ENCODE measurements at places on chromosomes 2 and 18. TPM values are rescaled to one million over a fixed set of nuclear protein-coding genes. Genes with fewer than 3 reads are reported as not detected.

DNA sequence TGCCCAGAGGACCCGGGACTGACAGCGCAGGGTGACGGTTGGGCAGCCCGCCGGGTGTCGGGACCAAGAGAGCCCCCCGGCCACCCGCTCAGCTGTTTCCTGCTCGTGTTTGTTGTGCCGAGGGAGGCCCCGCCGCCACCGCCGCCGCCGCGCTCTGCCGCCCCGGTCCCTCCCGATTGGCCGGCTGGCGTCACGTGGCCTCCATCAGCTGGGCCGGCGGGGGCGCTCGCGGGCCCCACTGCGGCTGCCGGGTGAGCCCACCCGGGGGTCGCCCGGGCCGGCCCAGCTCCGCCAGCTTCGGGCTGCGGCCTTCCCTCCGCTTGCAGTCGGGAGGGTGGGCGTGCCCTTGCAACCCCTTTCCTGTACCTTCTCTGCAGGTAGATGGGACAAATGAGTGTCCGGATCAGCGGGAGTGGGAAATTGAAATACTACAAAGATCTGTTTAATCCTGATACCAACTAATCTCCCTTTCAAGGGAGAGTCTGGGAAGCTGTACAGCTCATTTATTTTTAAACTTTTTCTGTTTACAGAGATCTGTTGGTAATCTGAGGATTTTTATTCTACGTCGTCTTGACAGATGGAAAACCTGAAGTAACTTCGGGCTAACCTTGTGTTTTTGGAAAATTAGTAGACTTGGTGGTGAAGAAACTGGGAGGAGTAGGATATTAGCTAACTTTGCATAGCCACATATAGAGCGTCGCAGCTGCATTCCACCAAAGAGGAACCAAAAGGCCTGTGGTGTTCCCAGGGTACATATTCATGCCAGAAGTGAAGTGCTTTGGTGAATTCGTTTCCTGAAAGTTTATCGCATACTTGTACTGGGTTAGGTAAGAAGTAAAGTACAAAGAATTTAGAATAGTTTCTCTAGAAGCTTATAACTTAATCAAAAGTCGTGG, 1.2 kb downstream of the YPEL5 start:
- ATAC-seq = peak; percentile 38

- no peak for ATAC-seq
Observed at GRCh38 chr2:232478571-232479340, 8.9 kb downstream of the ECEL1 start.

GRCh38 chr2:218230882-218231281, 13.9 kb downstream of the ARPC2 start:
- no peak for ATAC-seq

DNA sequence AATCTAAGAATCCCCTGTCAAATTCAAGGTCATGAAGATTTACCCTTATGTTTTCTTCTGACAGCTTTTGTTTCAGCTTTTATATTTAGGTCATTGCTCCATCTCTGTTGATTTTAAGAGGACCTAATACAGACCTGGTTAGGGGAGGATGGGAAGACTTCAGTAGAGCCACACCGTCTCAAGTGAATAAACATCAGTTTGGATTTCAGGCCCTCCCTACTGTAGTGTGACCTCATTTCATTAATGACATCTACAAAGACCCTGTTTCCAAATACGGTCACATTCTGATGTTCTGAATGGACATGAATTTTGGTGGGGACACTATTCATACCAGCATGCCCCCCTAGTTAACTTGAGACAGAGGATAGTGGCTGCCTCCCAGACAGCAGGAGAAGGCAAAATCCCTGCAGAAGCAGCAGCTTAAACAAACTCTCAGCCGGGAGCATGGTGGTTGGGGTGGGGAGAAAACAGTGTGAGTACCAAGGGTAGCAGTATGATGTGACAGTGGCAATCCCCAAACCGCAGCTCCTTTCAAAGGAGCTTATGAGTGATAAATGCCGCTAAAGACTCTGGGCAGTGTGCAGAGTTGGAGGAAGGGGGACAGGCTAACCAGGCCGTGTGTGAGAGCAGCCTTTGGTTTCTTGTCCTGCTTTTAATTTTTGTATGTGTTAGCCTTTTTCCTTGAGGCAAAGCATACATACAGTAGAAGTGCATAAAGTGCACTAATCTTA, 65.9 kb upstream of the TNP1 start:
- ATAC-seq = no peak

- no peak for ATAC-seq
Observed at GRCh38 chr2:88642278-88642677, 15.0 kb upstream of the EIF2AK3 start.

DNA sequence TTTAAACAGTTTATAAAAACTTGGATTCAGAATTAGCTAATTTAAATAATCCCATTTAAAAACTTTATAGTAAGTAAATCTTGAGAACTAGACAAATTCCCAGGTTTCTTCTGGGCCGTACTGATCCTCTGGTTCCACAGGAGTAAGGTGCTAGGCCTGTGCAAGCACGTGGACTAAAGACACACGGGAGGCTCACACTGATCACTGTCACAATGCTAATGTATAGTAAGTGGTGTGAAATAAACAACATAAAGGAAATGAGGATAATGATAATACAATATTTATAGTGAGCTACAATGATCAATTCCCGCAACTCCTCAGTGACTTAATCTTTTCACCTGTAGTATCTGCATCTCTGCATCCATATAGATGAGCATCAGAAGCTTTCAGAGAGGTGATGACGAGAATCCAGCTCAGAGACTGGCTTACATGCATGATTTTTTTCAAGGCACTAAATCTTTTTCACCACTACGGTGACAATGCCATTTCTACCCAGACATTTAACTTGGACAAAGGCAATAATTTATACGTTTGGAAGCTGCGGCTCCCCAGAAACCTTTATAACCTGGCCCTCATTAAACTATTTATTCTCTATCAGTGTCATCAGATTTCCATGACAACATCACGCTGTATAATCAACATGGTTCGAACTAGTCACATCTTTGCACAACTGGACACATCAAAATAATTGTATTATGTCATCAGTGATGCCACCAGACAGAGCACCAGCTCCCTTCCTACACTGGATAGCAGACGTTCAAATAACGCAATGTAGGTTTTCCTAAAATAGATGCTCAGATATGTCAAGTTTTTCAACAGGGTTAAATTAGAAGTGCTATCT, 196.2 kb downstream of the ZNF385B start:
- ATAC-seq = no peak

The CD28 gene
- total RNA-seq = 0.78 TPM

DNA sequence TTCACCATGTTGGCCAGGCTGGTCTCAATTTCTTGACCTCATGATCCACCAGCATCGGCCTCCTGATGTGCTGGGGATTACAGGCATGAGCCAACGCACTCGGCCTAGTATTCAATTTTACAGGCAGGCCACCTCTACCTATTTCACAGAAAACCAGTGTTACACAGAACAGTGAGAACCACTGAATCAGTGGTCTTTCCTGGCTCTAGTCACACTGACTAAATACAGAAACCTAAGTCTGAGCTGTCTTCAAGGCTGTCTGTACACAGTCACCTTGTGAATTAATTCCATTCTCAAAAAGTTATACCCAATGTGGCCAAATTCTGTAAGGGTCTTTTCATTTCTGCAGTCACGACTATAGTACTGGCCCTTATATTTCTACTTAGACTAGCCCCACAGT, 3.5 kb downstream of the RNF149 start:
- no peak for ATAC-seq

The EPB41L5 gene
- total RNA-seq = 16.6 TPM

DNA sequence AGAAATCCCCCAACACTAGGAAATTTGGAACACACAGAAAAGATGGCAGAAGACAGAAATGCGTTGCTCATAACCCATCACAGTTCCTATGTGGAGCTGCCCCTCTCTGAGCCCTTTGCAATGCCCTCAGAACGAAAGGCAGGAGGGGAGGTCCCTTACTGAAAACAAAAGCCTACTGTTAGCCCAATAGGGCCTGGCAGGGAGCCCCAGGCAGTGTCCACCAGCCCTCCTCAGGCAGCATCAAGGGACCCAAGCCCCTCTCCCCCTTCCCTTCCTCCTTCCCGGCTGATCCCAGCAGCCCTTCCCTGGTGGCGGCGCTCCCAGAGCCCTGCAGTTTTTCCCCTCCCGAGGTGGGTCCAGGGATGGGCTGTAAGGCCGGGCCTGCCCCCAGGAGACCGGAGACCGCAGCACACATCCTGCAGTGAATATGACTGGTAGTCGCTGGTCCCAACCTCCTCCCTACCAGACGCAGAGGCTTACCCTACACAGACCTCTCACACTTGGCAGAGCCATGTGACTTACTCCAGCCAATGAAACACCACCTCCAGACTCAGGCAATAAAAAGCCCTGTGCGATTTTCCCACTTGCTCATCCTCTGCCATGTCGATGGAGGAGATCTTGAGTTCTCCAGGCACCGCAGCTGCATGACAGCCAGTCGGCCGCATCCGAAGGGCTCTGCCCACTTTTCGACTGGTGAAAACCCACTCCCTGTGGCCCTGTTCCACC, 19.4 kb upstream of the DUSP2 start:
- no peak for ATAC-seq

The POMC gene
- 24.4 TPM for total RNA-seq

DNA sequence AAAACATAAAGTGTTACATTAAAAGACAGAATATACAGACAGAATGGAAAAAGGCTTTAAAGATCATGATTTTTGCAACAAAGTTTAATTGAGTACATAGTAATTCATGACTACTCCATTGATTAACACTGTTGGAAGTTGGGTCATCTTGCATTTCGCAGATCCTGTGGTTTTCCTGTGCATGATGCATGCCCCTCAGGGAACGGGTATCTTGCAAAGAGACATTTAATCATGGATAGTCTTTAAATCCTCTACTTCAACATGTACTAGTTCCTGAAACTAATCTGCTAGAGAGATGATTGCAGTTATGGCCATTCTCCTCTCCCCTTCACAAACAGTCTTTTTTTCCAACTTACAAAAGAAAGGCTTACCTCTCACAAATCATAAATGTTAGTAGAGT, 155.6 kb upstream of the DSEL start:
- ATAC-seq = no peak

DNA sequence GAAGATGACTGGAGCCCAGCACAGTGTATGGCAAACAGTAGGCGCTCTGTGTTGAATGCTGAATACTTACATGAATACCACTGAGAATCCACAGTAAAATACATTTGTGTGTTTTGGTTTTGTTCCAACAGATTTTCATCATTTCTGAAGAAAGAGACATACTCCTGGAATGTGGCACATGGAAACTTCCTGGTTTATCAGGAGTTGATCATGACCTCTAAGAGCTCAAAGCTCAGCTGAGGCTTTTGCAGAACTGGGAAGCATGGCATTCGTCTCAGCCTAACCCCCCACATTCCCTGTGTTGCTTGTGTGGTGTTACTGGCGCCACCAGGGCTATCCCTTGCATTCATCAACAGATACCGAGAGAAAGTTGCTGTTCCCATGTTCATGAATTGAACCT, 316.9 kb upstream of the REV1 start:
- ATAC-seq = no peak

The ONECUT2 gene
- under 0.01 TPM for total RNA-seq

DNA sequence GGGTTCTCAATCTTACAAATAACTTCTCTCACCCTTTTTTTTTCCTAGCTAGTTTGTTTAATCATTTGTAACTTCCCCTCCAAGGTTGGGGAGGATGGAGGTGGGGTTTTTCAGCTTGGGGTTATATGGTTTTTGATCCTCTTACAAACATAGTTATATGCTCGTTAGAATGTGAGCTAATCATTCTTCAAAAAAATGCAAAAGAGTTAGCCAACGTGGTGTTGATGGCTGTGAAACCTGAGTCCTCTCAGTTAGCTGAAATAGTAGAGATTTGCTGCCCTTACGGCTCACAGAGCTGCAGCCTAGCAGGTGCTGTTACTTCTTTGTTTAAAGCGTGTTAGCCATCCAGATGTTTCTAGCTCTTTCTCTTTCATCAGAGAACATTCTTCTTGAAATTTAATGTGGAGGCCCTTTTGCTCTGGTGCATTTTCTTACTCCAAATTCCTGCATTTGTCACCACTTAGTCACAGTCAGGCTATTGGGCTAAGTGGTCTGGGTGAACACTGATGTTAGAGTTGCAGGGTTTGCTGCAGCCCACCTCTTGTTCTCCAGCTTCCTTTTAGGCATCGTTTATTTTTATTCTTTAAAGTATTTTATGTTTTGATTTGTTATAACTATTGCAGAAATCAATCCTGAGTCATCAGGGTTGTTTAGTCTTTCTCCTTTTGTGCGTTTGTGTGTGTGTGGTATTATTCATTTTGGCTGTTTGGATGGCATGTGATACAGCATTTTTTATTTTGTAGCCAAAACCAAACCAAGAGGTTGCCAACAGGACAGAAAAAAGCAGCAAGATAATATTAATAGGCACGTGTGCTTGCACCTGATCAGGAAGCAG, 41.1 kb downstream of the LIMS1 start:
- no peak for ATAC-seq

GRCh38 chr2:4618630-4619228, 915.4 kb downstream of the DCDC2C start:
- no peak for ATAC-seq

DNA sequence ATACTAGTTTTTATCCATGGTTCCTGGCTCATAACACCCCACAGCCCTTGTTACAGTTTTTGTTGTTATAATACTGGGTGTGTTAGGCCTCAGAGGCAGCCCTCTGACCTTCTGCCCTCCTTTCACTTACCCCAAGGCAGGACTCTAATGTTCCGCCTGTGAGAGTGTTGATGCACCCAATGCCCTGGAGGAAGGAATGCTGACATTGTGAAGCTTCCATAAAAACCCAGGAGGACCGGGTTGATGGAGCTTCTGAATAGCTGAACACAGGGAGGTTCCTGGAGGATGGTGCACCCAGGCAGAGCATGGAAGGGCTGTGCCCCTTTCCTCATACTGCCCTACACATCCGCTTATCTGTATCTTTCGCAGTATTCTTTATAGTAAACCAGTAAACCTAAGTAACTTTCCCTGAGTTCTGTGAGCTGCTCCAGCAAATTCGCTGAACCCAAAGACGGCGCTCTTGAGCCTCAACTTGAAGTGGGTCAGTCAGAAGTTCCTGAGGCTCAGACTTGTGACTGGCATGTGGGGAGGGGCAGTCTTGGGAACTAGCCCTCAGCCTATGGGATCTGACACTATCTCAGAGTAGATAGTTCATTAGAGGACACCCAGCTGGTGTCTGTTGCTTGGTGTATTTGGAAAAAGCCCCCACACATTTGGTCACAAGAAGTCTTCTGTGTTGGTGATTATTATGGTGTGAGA, 10.4 kb downstream of the STON1 start:
- ATAC-seq = no peak

- ATAC-seq = no peak
Observed at GRCh38 chr2:191508738-191509137, 169.2 kb upstream of the NABP1 start.

All from gastroesophageal sphincter (tissue), 4 donors.